ENCODE measurements at places on chromosomes 6 and 20.

- no peak for DNase-seq
Observed at GRCh38 chr20:58094160-58094559, 134.3 kb downstream of the ANKRD60 start.

GRCh38 chr6:108710551-108710950 is 137.7 kb upstream of the ARMC2 start:
- DNase-seq: no peak

GRCh38 chr6:20192625-20193024 is 19.6 kb downstream of the MBOAT1 start:
- no peak for DNase-seq

GRCh38 chr20:40493071-40493470 is 196.0 kb downstream of the MAFB start:
- peak; percentile 57 for DNase-seq

- DNase-seq: no peak
Observed at GRCh38 chr6:142409794-142410193, 108.0 kb downstream of the ADGRG6 start.

GRCh38 chr6:135672256-135672655 is 174.7 kb upstream of the AHI1 start:
- DNase-seq: no peak
